ENCODE measurements at places on chromosomes 2 and 18.

- DNase-seq, result no peak
Measured at GRCh38 chr18:25251068-25251467, 100.9 kb downstream of the ZNF521 start.

DNA sequence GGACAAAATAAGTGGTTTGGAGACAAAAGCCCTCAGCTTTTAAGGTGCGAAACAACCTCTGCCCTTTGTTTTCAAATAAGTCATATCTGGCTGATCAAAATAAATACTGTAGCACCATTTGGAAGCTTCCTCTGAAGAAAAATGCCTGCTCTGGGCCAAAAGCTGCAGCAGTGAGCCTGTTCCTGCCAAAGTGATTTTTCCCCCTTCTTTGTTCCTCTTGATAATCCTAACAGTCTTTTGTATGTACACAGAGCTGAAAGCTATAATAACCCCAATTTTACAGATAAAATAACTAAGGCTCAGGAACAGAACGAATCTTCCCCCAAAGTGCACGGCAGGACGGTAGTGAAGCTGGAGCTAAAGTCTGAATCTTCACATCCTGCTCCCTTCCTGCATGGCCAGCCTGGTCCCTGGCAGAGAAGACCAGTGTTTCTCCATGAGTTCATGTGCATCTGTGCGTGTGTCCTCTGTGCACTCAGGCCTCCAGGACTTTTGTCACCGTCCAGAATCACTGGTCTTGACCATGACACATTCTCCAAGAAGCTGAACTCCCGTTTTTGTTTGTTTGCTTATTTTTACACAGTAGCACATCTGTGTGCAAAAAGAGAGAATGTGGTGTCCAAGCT, 2114.1 kb upstream of the PIK3C3 start:
- DNase-seq, result no peak

DNA sequence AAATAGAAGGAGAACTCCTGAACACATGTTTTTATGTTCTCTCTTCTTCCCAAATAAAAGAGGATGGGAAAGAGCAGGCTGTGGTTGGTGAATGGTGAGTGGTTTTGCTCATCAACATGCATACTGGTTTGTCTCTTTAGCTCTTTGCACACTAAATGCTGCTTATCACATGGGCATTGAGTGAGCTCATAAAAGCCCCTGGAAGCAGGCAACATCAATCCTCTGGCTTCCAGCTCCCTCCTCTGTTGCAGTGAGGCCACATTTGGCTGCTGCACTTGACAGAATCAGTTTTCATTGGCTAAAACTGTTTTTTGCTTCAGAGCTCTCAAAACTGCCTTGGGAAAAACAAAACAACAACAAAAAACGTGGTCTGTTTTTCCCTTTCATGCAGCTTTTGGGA, 1308.2 kb upstream of the NRXN1 start:
- DNase-seq, result no peak

- no peak for DNase-seq
Measured at GRCh38 chr18:36830158-36830495, 1.2 kb downstream of the KIAA1328 start.

DNA sequence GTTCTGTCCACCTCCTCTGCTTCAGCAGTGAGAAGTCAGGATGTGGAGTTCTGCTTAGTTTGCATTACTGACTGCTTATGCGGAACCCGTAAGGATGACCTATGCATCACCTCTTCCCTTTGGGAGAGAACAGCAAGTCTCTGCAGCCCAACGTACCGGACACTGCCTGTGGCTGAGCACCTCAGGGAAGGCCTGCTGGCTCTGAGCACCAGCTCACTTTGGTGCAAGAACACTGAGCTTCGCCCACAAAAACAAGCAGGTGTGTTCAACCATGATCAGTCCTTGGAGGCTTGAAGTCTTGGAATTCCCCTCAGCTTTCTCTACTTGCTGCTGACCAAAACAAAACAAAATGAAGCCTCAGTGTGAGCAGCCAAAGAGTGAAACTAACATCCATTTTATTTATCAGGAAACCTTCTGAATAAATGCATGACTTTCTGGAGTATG, 52.7 kb upstream of the NCK2 start:
- no peak for DNase-seq

- no peak for DNase-seq
Measured at GRCh38 chr18:69000366-69000765, 202.5 kb downstream of the CCDC102B start.

DNA sequence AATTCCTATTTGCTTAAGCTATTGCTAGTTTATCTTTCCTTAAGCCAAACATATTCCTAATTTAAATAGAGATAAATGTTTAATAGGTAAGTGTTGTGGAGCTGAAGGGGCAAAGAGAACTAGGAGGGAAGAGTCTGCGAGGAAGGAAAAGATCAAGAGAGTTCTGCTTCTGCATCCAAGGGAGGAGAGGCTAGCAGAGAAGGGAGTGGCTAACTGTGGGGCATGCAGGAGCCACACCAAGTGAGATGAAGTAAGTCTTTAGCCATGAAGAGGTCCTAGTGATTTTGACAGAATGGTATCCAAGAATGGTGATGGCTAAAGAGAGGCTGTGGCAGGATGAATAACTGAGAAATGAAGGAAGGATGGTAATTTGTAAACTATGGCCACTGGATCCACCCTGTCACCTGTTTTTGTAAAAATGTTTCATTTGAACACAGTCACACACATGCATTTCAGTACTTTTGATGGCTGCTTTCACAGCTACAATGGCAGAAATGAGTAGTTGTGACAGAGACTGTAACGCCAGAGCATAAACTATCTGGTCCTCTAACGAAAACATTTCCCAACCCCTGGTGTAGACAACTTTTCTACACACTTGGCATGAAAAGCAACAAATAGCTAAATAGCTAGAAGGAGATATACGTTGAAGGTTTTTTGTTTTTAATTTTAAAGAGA, 15.6 kb downstream of the TPGS2 start:
- no peak for DNase-seq

GRCh38 chr2:118968042-118968441, 26.0 kb downstream of the MARCO start:
- DNase-seq, result no peak

DNA sequence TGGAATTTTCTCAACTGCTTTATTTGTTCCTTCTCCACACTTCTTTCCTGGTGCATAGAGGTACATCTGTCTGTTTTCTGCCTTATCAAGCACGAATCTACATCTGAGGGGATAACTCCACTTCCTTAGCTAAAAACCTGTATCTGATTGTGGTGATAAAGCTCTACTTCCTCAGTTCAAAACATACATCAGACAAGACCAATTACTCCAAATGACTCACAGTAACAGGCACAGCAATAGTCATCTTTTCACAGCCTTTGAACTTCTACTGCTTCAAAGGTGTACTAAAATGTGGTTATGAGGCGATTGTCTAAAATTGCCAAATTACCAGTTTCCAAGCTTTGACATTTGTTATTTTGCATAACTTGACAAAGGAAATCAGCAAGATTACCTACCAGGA, 803.6 kb upstream of the ZEB2 start:
- no peak for DNase-seq

DNA sequence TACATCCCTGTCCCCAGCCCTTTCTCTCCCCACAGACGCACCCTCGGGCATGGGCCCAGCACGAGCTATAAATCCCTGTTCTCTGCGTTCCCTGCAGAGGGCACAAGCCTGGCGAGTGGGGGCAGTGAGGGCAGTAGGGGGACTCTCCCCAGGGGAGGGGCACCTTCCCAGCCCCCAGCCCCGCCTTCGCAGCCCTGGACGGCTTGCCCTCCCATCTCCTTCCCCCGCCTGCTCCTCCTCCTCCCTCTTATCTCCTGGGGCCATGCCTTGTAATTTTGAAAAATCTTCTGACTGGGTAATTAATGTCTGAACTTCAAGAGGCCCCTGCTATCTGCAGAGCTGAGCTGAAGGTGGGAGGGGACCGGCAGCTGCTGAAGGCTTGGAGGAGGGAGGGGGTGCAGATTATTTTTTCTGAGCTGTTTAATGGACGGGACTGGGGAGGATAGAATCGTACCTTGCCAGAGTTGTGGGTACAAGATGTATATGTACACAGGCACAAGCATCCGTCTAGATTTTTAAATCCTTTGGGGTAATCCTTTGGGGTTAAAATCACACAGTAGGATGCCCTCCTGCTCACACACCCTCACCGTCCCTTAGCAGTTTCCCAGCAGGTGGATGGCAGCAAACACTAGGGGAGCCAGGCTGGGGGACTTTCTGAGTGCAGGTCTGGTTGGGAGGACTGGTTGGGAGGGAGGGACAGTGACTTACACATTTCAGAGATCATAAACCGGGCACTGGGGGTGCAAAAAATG, 121.9 kb downstream of the SMAD7 start:
- DNase-seq, result no peak

DNA sequence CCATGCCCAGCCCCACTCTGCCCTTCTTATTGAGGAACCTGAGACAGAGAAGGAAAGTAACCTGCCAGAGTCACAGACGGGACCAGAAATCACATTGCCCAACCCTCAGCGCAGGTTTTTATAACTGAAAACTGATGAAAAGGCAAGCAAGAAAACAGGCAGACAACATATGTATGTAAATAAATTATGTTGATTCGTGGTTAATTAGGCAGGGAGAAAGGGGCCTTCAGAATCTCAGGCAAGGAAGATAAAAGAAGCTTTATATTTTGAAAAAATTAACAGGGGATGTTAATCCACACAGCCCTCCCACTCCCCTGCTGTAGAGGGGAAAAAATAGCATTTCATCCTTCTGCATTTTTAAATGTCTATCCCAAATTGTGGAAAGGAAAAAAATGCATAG, 378.5 kb downstream of the PIK3C3 start:
- no peak for DNase-seq

DNA sequence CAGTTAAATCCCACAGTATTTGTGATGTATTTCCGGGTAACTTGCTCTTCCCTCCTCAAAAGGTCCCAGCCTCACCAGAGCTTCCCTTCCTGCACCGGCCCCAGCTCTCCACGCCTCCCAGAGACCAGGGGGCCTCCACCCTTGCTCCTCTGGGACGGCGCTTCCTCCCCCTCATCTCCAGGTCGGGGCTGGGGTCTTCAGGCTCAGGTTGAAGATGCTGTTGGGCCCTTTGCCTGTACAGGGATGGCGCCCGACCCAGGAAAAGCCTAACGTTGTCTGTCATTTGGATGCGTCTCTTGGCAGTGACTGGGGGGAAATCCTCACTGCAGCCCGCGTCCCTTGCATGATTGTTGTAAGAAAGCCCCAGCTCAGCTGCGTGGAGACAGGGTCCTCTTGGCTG, 126.7 kb downstream of the TPO start:
- DNase-seq, result no peak

DNA sequence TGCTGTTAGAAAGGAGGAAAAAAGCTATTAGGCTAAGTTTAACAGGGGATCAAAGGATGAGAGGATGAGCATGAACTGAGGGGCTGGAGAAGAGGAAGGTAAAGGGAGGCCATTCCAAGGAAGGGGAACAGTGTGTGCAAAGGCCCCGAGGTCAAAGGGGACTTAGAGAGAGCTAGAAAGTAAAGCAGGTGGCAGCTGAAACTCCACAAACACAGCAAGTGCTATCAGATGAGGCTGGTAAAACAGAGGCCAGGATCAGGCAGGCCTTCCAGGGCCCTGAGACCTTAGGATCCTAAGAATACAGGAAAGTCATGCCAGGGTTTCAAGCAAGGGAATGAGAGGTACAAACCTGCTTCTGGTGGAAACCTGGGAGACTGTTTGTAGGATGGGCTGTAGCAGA, 5.8 kb downstream of the HDAC4 start:
- no peak for DNase-seq

- no peak for DNase-seq
Measured at GRCh38 chr2:34105006-34105767, 506.1 kb upstream of the FAM98A start.

- DNase-seq, result no peak
Measured at GRCh38 chr18:75895135-75895534, 467.6 kb upstream of the SMIM21 start.

- DNase-seq, result no peak
Measured at GRCh38 chr2:174477759-174478158, 9.1 kb downstream of the GPR155 start.

DNA sequence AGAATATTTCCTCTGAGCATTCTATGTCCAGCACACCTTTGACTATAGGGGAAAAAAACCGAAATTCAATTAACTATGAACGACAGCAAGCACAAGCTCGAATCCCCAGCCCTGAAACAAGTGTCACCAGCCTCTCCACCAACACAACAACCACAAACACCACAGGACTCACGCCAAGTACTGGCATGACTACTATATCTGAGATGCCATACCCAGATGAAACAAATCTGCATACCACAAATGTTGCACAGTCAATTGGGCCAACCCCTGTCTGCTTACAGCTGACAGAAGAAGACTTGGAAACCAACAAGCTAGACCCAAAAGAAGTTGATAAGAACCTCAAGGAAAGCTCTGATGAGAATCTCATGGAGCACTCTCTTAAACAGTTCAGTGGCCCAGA, 79.4 kb upstream of the FAM117B start:
- no peak for DNase-seq

DNA sequence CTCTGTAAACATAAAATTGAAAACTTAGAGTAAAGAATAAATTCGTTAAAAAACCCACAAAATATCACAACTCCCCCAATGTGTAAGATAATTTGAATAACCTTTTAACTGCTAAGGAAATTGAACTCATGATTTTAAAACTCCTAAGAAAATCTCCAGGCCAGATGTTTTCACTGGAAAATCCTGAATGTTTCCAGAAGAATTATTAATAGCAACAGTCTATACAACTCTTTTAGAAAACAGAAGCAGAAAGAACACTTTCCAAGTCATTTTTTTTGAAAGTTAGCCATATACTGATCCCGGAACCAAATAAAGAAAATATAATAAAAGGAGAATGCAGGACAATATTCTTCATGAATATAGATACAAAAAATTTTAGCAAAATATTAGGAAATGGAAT, 165.6 kb downstream of the ACOXL start:
- DNase-seq, result no peak

- no peak for DNase-seq
Measured at GRCh38 chr2:235538981-235539380, 45.1 kb downstream of the AGAP1 start.

DNA sequence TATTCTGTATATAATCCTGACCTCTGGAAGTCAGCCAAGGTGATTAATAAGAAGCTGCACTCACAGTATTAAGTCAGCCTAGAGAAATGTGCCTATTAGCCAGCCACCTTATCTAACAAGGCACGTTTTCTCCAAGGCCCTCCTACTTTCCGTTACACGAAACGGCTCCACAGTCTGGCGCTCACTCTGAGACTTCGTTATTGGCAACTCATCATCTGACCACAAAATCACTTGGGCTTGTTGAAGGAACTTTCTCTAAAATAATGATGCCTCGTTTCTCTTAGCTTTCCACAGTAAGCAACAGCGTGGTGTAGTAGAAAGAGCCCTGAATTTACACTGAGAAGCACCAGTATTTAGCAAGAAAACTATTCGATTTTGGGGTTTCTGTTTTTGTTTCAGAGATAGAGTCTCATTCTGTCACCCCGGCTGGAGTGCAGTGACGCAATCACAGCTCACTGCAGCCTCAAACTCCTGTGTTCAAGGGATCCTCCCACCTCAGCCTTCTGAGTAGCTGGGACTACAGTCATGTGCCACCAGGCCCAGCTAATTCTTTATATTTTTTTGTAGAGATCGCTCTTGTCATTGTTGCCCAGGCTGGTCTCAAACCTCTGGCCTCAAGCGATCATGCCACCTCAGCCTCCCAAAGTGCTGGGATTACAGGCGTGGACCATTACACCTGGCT, 53.6 kb upstream of the SLC14A1 start:
- no peak for DNase-seq

GRCh38 chr2:163138947-163139346, 300.4 kb upstream of the KCNH7 start:
- DNase-seq, result no peak

GRCh38 chr2:26086155-26086637, 52.3 kb downstream of the RAB10 start:
- no peak for DNase-seq

Data from memory B cell (primary cell).